Trophoblast cell (in vitro differentiated cells and primary cell): ENCODE measurements at places on chromosomes 5 and 9.

DNA sequence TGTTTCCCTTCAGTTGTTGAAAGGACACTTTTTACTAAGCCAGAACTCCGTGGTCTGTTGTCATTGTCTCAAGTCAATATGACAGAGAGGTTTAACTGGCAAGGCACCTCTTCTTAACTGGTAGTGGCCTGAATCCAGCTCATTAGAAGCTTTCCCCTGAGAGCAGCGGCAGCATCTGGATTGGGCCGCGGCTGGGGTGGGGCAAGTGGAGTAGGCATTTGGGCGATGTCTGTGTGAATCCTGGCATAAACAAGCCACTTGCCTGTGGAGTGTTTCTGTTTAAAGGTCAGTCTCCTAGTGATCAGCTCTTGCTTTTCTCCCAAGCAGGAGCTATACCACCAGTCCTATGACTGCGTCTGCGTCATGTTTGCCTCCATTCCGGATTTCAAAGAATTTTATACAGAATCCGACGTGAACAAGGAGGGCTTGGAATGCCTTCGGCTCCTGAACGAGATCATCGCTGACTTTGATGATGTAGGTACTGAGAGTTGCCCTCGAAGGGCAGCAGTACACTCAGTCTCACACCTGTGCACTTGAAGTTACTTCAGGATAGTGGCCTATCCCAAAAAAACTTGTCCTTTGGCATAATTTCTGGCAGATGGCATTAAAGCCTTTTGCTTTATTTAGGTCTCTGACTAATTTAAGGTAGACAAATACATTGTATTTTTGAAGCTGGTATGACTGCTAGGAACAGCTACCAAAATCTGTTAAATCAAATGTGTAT lies 48.9 kb downstream of the CFAP90 start:
- H3K4me3 ChIP-seq, result no peak overlapping the region
- no peaks in the 10 kb centered on the region for H3K36me3 ChIP-seq
- H3K27me3 ChIP-seq, result no peaks in the 10 kb centered on the region
- DNase-seq, result no peak
- H3K4me1 ChIP-seq, result no peaks in the 10 kb centered on the region

GRCh38 chr5:113682497-113683136 lies 169.1 kb downstream of the YTHDC2 start:
- H3K27me3 ChIP-seq, result no peaks in the 10 kb centered on the region
- no peaks in the 10 kb centered on the region for H3K4me1 ChIP-seq
- no peak overlapping the region for H3K4me3 ChIP-seq
- H3K36me3 ChIP-seq, result no peaks in the 10 kb centered on the region
- no peak for DNase-seq

- H3K27me3 ChIP-seq, result no peaks in the 10 kb centered on the region
- DNase-seq, result no peak
- H3K4me3 ChIP-seq, result no peak overlapping the region
- no peak overlapping the region for H3K27ac ChIP-seq
Measured at GRCh38 chr9:134968011-134968822, 50.5 kb upstream of the FCN1 start.

- no peak overlapping the region for H3K27ac ChIP-seq
- DNase-seq, result no peak
- no peaks in the 10 kb centered on the region for H3K4me1 ChIP-seq
- no peak overlapping the region for H3K4me3 ChIP-seq
- no peaks in the 10 kb centered on the region for H3K27me3 ChIP-seq
Measured at GRCh38 chr5:144191998-144192397, 21.3 kb downstream of the KCTD16 start.

GRCh38 chr5:100444961-100445360 lies 90.2 kb upstream of the FAM174A start:
- H3K4me1 ChIP-seq, result no peaks in the 10 kb centered on the region
- no peaks in the 10 kb centered on the region for H3K36me3 ChIP-seq
- DNase-seq, result no peak
- no peaks in the 10 kb centered on the region for H3K27me3 ChIP-seq
- H3K27ac ChIP-seq, result no peak overlapping the region
- no peak overlapping the region for H3K4me3 ChIP-seq

GRCh38 chr5:169700611-169701010 lies 63.5 kb downstream of the DOCK2 start:
- no peak overlapping the region for H3K27ac ChIP-seq
- H3K36me3 ChIP-seq, result no peaks in the 10 kb centered on the region
- no peaks in the 10 kb centered on the region for H3K27me3 ChIP-seq
- no peaks in the 10 kb centered on the region for H3K4me1 ChIP-seq
- H3K4me3 ChIP-seq, result no peak overlapping the region
- no peak for DNase-seq

DNA sequence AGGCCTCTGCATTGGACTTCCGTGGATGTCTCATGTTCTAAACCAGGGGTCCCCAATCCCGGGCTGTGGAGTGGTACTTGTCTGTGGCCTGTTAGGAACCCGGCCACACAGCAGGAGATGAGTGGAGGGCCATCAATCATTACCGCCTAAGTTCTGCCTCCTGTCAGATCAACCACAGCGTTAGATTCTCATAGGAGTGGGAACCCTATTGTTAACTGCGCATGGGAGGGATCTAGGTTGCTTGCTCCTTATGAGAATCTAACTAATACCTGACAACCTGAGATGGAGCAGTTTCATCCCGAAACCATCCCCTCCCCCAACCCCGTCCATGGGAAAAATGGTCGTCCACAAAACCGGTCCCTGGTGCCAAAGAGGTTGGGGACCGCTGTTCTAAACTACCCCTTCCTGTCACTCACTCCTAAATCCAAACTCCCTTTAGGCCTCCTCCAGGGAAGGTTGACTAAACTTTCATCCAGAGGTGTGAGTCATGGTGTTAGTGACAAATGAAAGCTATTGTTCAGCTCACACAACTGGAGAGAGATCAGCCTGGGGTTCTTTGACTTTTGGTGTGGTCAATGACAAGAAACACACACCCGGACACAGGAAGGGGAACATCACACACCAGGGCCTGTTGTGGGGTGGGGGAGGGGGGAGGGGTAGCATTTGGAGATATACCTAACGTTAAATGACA lies 9.5 kb downstream of the KCNV2 start:
- peak overlapping the region; percentile 43 for H3K27ac ChIP-seq
- no peak for DNase-seq
- H3K4me3 ChIP-seq, result no peak overlapping the region

DNA sequence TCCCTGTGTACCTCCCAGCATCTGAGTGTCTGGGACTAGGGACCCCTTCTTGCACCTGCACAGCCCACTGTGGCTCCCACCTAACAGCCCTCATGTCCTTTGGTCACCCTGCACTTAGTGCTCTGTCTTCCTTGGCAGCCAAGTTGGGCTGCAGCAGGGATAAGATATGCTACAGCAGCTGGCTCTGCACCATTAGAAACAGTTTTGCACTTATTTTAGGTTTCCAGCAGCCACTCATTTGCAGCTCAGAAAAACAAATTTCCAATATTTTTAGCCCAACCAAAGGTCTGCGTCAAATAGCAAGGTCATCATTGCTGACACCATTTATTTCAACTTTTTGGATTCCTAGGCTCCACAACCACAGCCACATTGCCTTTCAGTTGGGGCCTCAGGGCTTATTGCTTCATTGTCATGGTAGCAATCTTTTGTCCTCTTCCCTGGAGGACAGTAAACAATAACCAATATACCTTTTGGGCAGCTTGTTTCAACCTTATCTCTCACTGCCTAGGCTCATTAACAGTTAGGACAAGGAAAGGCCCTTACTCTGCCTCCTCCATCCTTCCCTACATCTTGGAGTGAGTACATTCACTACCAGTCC lies 263.9 kb downstream of the COX7C start:
- H3K36me3 ChIP-seq, result no peaks in the 10 kb centered on the region
- peaks cover 6% of the 10 kb centered on the region for H3K4me1 ChIP-seq
- no peaks in the 10 kb centered on the region for H3K27me3 ChIP-seq
- peak; percentile 65 for DNase-seq
- peak overlapping the region; percentile 9 for H3K27ac ChIP-seq

- H3K27ac ChIP-seq, result no peak overlapping the region
- no peaks in the 10 kb centered on the region for H3K36me3 ChIP-seq
- no peak overlapping the region for H3K4me3 ChIP-seq
- H3K4me1 ChIP-seq, result peaks cover 9% of the 10 kb centered on the region
Measured at GRCh38 chr5:178675922-178676321, 49.1 kb upstream of the CLK4 start.

GRCh38 chr5:143557061-143557818 lies 153.8 kb upstream of the NR3C1 start:
- H3K27ac ChIP-seq, result no peak overlapping the region
- no peak overlapping the region for H3K4me3 ChIP-seq
- no peaks in the 10 kb centered on the region for H3K4me1 ChIP-seq
- DNase-seq, result no peak

GRCh38 chr5:59049095-59049494 lies 466.2 kb downstream of the RAB3C start:
- H3K27me3 ChIP-seq, result no peaks in the 10 kb centered on the region
- peak; percentile 39 for DNase-seq
- no peak overlapping the region for H3K27ac ChIP-seq
- H3K4me1 ChIP-seq, result no peaks in the 10 kb centered on the region
- no peak overlapping the region for H3K4me3 ChIP-seq
- H3K36me3 ChIP-seq, result no peaks in the 10 kb centered on the region

GRCh38 chr9:2242831-2243330 lies 227.7 kb downstream of the SMARCA2 start:
- peak; percentile 40 for DNase-seq
- no peaks in the 10 kb centered on the region for H3K27me3 ChIP-seq
- peak overlapping the region; percentile 70 for H3K27ac ChIP-seq
- H3K4me3 ChIP-seq, result no peak overlapping the region
- peaks cover 28% of the 10 kb centered on the region for H3K4me1 ChIP-seq

DNA sequence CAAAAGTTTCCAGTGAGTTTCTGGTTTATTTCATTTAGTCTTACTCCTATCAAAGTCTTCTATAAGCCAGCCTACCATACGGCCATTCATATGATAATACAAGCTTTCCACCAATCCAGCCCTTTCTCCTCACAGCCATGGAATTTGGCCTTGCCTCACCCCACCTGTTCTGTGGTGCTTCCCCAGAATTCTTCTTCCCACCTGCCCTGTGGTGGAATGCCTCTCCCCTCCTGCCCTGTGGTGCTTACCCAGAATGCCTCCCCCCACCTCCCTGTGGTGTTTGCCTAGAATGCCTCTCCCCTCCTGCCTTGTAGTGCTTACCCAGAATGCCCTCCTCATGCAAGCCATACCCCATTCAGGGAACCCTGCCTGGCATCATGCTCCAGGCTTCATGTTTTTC lies 90.3 kb upstream of the APC start:
- H3K4me1 ChIP-seq, result peaks cover 4% of the 10 kb centered on the region
- no peak overlapping the region for H3K4me3 ChIP-seq
- DNase-seq, result no peak
- no peaks in the 10 kb centered on the region for H3K36me3 ChIP-seq

- no peaks in the 10 kb centered on the region for H3K36me3 ChIP-seq
- no peak for DNase-seq
- no peaks in the 10 kb centered on the region for H3K4me1 ChIP-seq
- no peak overlapping the region for H3K4me3 ChIP-seq
- no peak overlapping the region for H3K27ac ChIP-seq
Measured at GRCh38 chr5:161700065-161700464, 14.5 kb downstream of the GABRA6 start.

DNA sequence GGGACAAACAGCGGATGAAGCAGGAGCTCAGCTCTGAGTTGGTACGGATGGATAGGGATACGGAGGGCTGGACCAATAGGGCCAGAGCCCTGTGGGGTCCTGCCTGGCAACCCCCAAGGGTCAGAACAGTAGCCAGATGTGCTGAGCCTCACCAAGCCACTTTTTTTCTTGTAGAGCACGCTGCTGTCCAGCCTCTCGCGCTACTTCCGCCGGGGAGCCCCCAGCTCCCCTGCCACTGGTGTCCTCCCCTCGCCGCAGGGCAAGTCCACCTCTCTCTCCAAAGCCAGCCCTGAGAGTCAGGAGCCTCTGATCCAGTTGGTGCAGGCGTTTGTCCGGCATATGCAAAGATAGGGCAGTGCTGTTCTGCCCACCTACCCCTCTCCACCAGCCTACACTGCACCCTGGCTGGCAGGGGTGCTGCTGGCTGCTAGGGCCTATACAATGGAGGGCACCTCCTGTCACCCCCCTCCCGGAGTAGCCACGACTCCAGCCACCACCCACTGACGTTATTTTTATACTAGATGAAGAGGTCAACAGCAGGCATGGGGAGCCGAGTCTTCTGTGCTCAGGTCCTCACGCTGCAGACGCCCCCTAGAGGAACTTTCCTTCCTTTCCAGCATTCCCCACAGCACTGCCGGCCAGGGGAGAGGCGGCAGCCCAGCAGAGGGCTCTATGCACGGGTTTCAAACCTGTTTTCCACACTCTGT lies 21.6 kb downstream of the SH3GLB2 start:
- peaks cover 3% of the 10 kb centered on the region for H3K4me1 ChIP-seq
- DNase-seq, result peak; percentile 63
- peaks cover 83% of the 10 kb centered on the region for H3K36me3 ChIP-seq
- H3K27me3 ChIP-seq, result no peaks in the 10 kb centered on the region
- H3K4me3 ChIP-seq, result no peak overlapping the region

DNA sequence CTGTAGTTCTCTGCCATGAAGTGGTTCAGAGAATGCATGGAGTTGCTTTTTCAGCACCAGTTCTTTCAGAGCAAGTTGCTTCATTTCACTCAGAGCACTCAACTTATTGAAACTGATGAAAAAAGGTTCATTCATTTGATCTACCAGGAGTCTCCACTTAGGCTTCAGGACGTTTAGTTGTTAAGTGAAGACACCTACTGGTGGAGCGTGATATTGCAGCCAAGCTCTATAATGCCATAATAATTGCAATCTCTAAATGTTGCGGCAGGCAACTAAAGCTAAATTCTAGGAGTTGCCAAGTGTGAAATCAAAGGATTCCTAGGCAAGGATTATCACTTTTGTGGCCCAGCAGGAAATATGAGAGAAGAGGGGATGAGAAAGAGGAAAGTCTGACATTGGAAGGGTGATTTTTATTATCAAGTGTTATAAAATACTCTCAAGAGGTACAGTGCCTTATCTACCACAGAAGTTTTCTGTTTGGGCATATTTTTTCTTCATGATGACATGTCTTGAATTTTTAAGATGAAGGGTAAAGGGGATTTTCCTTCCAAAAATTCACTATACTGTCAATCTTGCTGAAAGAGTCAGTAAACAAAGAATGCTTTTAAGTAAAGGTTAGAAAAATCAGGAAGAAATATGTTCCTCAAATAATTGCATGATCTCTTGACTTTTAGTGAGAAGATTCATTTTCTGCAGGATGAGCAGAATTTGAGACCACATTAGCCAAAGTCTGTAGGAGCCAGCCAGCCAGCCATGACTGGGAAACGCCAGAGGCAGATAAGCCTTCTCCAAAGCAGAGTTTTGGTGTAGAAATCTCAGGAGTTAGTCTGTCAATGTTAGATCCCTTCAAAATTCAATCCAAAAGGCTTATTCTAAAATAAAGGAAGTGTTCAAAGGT lies 83.4 kb downstream of the SH3PXD2B start:
- no peak overlapping the region for H3K4me3 ChIP-seq
- peak; percentile 75 for DNase-seq
- H3K27ac ChIP-seq, result no peak overlapping the region
- H3K27me3 ChIP-seq, result no peaks in the 10 kb centered on the region
- H3K36me3 ChIP-seq, result peaks cover 19% of the 10 kb centered on the region

- no peaks in the 10 kb centered on the region for H3K36me3 ChIP-seq
- peaks cover 39% of the 10 kb centered on the region for H3K4me1 ChIP-seq
- no peaks in the 10 kb centered on the region for H3K27me3 ChIP-seq
- peak overlapping the region; percentile 75 for H3K27ac ChIP-seq
Measured at GRCh38 chr5:78638423-78638822, 10.1 kb downstream of the LHFPL2 start.
